Psoas muscle (tissue), 8 donors: ENCODE measurements at places on chromosomes 7 and 10.

GRCh38 chr7:97847791-97848190 lies 24.4 kb downstream of the ASNS start:
- DNase-seq, result no peak

DNA sequence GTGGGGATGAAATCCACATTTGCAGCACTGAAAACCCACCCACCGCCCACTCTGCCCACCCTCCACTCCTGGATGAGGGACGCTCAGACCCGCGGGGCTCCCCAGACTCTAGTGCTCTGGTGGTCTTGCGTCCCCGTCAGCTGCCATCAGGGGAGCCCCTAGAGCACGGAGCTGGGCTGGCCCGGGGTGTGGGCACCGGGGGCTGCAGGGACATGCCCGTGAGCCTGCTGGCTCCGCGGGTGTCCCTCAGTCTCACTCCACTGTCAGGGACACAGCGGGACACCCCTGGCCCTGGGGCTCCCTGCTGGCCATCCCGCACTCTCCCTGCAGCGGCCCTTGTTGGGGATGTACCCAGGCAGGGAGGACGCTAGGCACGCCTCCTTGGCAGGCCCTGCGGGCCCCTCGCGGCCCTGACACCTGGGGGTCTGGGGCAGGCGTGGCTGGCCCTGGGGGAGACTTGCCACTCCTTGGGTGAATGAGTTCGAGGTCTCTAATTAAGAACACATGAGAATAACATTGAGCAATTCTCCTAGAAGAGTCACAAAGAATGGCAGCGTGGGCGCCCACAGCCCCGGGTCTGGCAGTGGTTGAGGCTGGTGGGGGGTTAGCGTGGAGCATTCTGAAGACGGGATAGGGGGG lies 64.2 kb downstream of the CFAP46 start:
- DNase-seq, result peak; percentile 29

DNA sequence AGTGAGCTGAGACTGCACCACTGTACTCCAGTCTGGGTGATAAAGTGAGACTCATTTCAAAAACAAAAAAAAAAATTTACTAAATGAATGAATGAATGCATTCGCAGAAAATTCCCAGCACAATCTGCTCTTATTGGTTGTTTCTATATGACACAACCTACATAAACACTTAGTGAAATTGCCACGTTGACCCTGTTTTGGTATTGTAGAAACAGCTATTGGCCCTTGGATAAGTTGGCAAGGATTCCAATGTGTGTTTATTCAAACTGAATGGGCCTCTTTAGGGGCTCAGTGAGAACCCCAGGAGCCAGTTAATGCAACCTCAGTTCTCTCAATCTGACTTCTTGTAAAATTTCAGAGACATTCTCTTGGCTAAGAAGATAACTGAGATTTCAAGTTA lies 66.0 kb downstream of the HHEX start:
- no peak for DNase-seq

DNA sequence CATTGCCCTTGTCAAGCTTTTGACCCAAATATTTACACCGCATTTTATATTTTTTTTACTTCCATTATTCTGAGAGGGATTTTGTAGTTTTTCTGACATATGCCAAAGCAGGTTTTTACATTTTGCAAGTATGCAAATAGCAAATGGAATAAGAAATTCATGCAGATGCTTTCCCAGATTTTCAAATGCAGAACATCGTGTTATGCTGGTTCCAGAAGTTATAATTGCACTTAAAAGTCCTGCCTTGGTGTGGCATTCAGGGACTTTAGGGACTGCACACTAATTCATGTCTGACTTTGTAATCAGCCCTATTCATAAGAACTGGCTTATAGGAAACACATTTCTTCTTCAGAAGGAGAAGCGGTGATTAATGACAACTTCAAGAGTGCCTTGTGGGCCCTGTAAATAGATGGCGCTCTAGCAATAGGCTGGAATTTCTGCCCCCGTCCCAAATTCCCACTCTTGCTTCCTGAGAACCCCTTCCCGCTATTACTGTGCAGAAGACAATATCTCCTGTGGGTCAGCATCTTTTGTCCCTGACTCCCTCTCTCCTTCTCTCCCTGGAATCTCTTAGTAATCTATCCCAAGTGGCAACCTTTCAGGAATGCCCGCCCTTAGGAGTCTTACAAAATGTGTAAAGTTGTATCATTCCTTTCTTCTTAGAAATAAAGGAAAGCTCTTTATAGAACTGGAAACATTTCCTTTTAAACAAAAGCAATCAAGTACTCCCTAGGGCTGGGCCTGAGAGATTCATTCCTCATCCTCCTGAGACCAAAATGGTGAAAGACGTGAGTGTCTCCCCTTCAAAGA lies 264.0 kb downstream of the INHBA start:
- no peak for DNase-seq

DNA sequence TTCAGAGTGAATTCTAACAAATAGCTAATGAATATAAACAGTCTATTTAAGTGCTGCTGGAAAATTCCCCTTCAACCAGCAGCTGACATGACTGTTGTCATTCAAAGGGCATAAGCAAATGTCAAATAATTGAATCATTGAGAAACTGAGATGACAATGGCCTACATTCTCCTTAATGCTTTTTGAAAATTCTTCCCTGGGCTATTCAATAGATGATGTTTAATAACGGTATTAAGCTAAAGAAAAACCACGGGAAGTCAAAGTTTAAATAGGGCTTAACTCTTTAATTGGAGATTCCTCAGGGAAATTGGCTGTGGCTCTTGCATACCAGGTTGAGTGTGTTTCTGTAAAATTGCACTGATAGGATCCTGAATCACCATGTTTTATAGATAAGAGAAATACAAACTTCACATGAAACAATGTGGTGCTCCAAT lies 77.0 kb downstream of the ARL4A start:
- DNase-seq, result no peak

- peak; percentile 27 for DNase-seq
Measured at GRCh38 chr10:110803830-110804338, 67.8 kb upstream of the PDCD4 start.

GRCh38 chr7:105279688-105280007 lies 109.1 kb downstream of the SRPK2 start:
- no peak for DNase-seq

- no peak for DNase-seq
Measured at GRCh38 chr7:155426543-155427410, 31.2 kb upstream of the EN2 start.

GRCh38 chr10:22049635-22050034 lies 46.1 kb upstream of the DNAJC1 start:
- no peak for DNase-seq

- peak; percentile 11 for DNase-seq
Measured at GRCh38 chr7:151099486-151100211, 13.4 kb downstream of the AGAP3 start.

GRCh38 chr10:46079831-46080585 lies 33.9 kb upstream of the MSMB start:
- DNase-seq, result no peak

GRCh38 chr10:130931256-130931655 lies 380.3 kb downstream of the TCERG1L start:
- no peak for DNase-seq

GRCh38 chr7:107017965-107018719 lies 26.4 kb upstream of the PRKAR2B start:
- DNase-seq, result no peak

DNA sequence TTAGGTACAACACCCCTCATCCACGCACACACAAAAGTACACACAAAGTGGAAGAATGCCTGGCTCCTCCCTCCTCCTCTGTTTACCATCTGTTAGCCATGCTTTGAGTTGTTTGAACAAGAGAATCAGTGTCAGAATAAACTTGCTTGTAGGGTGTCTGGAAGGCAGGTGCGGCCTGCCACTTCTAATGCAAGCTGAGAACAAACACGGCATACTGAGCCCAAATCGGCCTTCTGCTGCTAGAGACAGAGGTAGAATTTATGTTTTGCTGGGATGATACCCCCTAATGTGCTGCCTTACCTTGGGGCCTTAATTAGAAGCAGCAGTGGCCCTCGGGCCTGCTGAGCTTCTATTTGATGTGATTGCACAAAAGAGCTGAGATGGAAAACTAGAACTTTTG lies 24.9 kb upstream of the FAM180A start:
- no peak for DNase-seq

- DNase-seq, result no peak
Measured at GRCh38 chr7:104453190-104453589, 124.8 kb downstream of the LHFPL3 start.

- DNase-seq, result no peak
Measured at GRCh38 chr10:55273946-55274345, 472.9 kb upstream of the PCDH15 start.

- DNase-seq, result no peak
Measured at GRCh38 chr10:87618566-87619423, 40.9 kb upstream of the PAPSS2 start.

GRCh38 chr10:78663721-78664120 lies 405.0 kb upstream of the ZMIZ1 start:
- no peak for DNase-seq

DNA sequence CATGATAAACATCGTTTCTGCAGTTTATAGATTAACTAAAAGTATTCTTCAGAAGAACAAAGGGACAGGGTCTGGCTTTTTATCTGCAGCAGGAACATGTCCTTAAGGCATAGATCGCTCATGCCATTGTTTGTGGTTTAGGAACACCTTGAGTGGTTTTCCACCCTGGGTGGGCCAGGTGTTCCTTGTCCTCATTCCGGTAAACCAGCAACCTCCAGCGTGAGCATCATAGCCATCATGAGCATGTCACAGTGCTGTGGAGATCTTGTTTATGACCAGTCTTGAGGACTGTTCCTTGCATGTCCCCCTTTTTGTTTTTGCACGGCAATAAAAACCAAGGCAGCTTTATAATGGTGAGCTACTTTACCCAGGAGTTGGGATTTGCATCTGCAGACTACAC lies 33.9 kb downstream of the STOX1 start:
- no peak for DNase-seq

DNA sequence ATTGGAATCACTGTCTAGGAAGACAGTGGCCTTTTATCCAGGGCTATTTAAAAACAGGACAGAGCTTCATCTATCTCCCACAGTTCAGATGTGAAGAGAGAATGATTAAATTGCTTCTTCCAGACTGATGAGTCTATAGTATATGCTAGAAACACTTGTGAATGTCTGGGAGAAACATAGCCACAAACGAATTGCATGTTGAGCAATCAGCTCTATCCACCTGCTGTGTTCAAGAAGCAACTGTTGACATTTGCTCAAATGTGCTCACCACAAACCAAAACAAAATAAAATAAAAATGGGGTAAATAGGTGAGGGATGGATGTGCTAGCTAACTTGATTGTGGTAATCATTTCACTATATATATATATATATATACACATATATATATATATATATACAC lies 195.1 kb downstream of the HECW1 start:
- DNase-seq, result no peak

DNA sequence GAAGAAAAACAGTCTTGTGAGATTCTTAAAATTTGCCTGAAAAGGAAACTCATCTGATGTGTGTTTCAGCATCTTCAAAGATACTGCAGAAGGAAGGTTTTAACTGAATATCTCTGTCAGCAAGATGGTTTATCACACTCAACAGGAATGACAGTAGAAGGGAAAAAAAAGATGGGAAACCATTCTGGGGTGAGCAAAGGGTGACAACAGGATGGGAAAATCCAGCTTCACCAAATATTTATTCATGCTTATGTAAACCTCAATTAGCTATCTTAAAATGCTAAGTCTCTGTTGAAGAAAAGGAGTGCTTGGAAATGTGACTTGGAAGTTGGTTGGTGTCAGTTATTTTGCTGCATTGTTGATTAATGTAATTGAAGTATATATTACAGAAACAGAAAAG lies 82.2 kb downstream of the FZD1 start:
- no peak for DNase-seq
